CD4-positive, alpha-beta T cell (primary cell): ENCODE measurements at places on chromosomes 2 and 18.

DNA sequence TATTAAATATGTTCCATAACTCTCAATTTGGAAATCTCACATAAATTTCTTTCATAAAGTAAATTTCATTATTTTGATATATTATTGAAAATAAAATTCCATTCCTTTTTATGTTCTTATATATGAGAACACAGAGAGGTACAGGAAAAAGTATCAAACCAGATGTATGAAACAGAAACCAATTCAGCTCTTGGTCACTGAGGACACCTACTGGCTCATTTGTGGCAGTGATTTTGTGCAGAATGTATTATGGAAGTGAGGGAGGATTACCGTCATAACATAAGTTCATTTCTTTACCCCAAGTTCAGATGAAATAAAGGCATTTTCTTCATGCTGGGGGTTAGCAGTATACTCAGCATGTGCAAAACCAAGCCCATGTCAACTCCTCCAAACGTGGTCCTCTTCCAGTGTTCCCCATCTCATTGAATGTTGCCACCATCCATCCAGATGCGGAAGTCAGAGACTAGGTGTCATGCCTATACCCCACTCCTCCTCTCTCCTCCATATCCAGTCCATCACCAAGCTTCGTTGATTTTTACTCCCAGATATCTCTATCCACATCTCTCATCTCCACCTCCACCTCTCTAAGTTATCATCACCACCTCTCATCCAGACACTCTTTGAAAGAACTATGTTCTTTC is 41.7 kb upstream of the MALL start:
- H3K4me3 ChIP-seq: no peak overlapping the region
- DNase-seq: no peak
- H3K4me1 ChIP-seq: no peaks in the 10 kb centered on the region
- no peaks in the 10 kb centered on the region for H3K36me3 ChIP-seq
- H3K27ac ChIP-seq: no peak overlapping the region

DNA sequence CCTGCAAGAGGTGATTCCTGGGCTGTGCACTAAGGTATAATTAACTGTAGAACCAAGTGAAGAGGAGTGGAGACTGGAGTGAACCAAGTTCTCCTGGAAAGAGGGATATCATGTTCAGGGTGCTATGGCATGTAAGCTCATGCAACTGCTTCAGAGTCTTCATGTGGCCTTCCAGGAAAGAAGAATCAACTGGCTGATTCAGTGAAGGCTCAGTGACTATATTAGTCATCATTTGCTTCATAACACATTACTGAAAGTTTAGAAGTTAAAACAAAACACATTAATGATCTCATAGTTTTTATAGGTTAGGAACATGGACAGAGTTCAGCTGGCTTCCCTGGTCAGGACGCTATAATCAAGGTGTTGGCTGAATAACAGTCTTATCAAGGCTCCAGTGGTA is 1200.8 kb upstream of the GYPC start:
- no peaks in the 10 kb centered on the region for H3K27me3 ChIP-seq
- no peaks in the 10 kb centered on the region for H3K36me3 ChIP-seq
- no peaks in the 10 kb centered on the region for H3K4me1 ChIP-seq
- H3K27ac ChIP-seq: no peak overlapping the region
- H3K4me3 ChIP-seq: no peak overlapping the region

DNA sequence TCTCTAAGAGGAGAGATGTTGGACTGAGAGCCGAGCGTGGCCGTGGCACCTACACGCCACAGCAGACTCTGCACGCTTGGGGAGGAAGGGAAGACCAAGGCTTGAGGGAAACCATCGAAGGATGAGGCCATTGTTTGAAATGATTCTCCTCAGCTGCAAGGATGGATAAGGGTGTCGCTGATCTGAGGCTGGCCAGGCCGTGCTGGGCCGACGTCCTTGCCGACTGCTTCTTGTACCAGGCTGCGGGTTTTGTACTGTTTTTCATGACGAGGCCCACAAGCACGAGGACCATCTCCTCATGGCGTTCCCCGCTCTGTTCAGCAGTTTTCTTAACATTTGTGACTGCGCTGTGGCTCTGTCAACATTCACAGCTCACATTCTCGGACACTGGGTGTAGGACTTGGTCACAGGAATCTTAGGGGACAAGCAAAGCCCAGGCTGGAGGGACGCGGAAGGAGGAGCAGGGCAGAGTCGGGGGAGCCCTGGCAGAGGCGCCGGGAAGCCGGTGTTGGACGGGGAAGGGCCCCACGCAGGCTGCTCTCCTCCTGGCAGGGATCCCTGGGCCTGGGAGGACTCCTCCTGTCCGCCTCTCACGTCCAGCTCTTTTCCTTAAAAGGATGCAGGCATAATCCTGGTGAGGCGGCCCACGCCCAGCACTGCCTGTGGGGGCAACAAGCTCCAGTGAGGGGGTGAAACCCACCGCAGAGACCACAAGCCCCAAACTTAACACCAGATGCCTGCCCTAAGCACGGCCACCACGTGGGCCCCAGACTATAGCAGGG is 259.0 kb upstream of the SALL3 start:
- no peak for DNase-seq
- no peaks in the 10 kb centered on the region for H3K4me1 ChIP-seq
- H3K4me3 ChIP-seq: no peak overlapping the region

GRCh38 chr2:193377789-193378188 is 1183.1 kb upstream of the TMEFF2 start:
- DNase-seq: no peak
- no peaks in the 10 kb centered on the region for H3K4me1 ChIP-seq
- H3K4me3 ChIP-seq: no peak overlapping the region
- H3K27ac ChIP-seq: no peak overlapping the region
- no peaks in the 10 kb centered on the region for H3K36me3 ChIP-seq

DNA sequence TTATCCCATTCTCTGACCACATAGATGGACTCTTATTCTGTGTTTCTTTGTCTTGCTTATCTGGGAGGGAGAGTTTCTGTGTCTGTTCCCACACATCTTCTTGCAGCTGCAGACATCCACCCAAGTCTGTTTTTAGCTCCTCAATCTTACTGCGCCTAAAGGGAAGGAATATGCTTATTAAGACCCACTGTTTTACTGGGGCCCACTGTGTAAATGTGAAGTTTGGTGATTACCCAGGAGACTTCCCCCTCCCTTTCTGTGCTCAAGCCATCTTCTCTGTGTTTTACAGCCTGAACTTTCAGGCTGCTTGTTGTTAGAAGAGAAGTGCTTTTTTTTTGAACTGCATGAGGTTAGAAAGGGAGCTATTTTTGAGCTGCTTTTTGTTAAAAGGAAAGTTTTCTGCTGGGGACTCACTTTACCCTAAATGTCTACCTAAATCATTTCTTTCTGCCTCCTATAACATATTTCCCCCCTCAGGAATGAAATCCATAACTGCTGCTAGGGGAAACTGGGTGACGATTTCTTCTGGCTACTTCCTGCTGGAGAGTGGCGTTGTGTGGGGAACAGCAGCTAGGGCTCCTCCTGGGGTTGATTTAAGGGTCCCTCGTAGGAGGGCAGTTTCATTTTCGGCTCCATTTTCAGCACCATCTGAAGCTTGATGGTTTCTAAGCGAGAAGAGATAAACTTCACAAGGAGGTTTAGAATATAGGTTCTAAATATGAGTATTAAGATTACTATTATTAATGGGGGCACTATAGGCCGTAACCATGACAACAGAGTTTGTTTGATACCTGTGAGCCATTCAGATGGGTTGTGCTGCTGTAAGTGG is 39.5 kb upstream of the GMCL1 start:
- no peaks in the 10 kb centered on the region for H3K4me1 ChIP-seq
- no peak overlapping the region for H3K4me3 ChIP-seq

GRCh38 chr2:129144082-129144791 is 825.6 kb upstream of the HS6ST1 start:
- no peaks in the 10 kb centered on the region for H3K27me3 ChIP-seq
- H3K4me3 ChIP-seq: no peak overlapping the region
- no peak for DNase-seq

DNA sequence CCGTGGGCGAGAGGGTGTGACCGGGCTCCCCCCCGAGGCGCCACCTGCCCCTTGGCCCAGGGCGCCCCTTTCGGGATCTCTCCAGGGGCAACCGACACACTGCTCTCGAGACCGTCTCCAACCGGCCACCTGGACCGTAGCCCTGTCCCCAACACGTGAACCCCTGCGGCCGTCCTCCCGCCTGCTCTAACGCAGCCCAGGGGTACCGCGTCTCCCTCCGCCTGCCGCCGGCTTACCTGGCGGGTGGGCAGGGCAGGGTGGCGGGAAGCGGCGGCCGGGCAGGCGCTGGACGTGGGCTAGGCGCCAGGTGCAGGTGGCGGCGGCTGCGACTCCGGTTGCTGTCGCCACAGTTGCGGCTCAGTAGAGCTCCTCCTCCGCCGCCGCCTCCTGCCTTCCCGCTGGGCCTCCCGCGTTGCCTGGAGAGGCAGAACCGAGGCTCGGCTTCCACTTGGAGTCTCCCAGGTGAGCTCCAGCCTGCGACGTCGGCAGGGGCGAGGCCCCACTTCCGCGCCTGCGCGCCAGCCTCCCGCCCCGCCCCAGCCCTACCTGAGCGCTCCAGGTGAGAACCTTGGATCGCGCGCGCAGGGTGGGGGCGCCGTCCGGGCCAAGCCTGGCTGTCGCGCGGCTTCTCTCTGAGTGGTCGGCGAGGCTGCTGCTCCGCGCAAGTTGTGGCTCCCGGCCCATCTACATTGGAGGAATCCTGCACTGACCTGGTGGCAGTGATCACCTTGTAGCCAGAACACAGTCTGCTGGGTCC is at the start of gene GALNT3:
GALNT3 (minus strand) TSS at position 469 of the 757 bp plus-strand sequence. CDS start 23,547 bp downstream, outside the sequence.
- no peak within 1 kb of the TSS for H3K27ac ChIP-seq
- H3K4me1 ChIP-seq: peaks cover 19% of the 10 kb centered on the region
- no peaks in the 10 kb centered on the region for H3K36me3 ChIP-seq
- DNase-seq: peak; percentile 36
- peak within 1 kb of the TSS; percentile 67 for H3K4me3 ChIP-seq
- H3K27me3 ChIP-seq: peaks cover 6% of the 10 kb centered on the region

GRCh38 chr18:8368512-8369217 is 240.6 kb upstream of the RAB12 start:
- H3K4me3 ChIP-seq: no peak overlapping the region
- H3K36me3 ChIP-seq: no peaks in the 10 kb centered on the region
- no peak for DNase-seq
- peaks cover 6% of the 10 kb centered on the region for H3K27me3 ChIP-seq
- H3K27ac ChIP-seq: no peak overlapping the region
